Urothelium cell line (cell line): ENCODE measurements at places on chromosomes 12 and 14.

DNA sequence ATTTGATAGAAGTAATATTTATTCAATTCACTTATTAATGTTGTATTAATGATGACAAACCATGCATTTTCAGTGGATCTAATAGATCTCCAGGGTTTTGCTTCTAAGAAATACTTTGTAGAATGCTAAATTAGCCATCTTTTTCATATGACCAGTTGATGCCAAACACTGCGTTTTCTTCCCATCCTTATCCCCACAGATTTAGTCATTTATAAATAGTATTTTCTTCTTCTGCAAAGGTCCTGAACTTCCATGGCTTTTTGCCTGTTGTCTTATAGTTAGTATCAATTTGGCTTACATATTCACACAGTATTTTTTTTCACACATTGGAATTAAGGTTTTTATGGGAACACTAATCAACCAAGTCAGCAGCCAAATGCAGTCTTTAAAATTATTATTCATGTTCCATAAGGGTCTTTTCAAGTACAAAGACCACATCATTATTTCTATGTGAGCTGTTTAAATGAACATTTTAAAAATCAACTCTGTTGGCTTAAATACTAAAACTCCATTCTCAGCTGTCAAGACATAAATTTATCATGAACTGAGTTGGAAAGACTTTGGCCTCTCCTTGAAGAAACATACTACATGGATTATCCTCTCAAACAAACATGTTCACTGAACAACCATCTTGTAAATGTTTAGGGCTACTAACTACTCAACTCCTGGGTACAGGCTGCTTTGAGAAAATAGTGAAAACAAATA, 1278.4 kb upstream of the FLRT2 start:
- DNase-seq, result no peak

GRCh38 chr14:100571837-100572236, 15.4 kb downstream of the BEGAIN start:
- no peak for DNase-seq

DNA sequence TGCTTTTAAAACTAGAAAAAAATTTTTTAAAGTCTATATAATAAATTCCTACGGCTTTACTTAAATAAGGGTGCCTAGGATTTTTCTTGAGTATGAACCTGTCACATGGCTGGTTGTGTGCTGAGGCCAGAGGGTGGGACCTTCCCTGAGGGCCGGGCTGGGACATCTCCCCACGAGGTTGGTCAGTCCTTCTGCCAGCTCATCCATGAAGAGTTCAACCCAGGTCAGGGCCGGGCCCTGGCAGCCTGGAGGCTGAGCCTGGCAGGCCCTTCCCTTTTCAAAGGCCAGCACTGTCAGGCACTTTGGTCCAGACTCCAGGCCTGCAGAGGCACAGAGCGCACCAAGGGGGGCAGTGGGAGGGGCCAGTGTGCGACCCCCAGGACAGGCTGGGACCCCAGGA, 31.7 kb downstream of the TNFAIP2 start:
- peak; percentile 35 for DNase-seq

- DNase-seq, result no peak
Measured at GRCh38 chr12:15116086-15116485, 105.1 kb downstream of the RERG start.

GRCh38 chr12:68001486-68002466, 12.5 kb downstream of the IFNG-AS1 start:
- DNase-seq, result peak; percentile 20

DNA sequence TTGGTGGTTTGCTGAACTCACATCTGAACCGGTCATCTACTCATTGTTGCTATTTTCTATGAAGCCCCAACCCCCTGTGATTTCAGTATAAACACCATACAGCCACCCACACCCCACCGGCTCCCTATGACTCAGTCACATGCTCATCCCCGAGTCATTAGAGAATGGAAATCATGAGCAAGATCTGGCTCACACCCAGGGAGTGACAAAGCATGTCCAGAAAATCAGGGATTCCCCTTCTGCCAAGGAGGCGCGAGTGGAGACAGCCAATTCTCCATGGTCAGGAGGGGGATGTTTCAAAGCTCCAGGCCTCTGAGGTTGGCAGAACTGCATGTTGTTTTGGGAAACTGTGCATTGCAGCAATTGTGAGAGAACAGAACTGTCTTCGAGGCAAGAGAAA, 657.5 kb upstream of the TBX3 start:
- DNase-seq, result peak; percentile 87

- DNase-seq, result no peak
Measured at GRCh38 chr14:34710744-34711143, 3.6 kb downstream of the CFL2 start.

GRCh38 chr12:117421987-117422386, 60.6 kb upstream of the NOS1 start:
- no peak for DNase-seq

DNA sequence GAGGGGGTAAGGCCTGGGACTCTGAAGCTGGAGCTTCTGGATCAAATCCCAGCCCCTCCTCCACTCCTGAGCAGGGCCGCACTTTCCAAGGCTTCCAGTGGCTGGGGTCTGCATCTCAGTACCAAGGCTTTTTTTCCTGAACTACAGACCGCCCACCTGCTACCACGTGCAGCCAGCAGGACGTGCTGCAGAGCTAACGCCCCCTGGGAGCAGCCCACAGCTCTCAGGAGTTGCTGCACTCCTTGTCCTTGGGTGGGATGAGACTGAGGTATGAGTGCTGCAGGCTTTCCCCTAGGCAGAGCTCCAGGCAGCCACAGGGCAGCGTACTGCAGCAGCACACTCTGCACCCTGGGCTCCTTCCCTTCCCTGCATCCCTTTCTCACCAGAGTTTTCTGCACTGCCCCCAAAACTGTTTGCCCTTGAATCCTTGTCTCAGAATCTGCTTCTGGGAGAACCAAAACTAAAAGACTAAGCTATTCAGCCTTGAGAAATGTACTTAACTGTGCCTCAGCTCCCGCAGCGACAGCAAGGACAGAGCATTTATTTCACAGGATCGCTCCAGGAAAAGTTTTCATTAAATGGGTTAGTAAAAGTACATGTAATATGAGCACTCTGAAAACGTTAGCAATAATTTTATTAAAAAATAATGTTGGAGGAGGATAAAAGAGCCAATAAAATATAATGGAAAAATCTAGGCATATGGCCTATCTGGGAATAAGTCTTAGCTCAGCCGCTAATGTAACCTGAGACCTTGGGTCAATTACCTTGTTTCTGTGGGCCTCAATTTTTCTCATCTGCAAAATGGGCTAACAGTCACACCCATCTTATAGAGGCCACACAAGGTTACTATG, 25.5 kb downstream of the RBM19 start:
- no peak for DNase-seq

- no peak for DNase-seq
Measured at GRCh38 chr12:74963867-74964331, 245.7 kb downstream of the KCNC2 start.

- DNase-seq, result no peak
Measured at GRCh38 chr12:11893998-11894397, 176.7 kb upstream of the BCL2L14 start.

- no peak for DNase-seq
Measured at GRCh38 chr14:47557894-47558293, 117.5 kb downstream of the MDGA2 start.

DNA sequence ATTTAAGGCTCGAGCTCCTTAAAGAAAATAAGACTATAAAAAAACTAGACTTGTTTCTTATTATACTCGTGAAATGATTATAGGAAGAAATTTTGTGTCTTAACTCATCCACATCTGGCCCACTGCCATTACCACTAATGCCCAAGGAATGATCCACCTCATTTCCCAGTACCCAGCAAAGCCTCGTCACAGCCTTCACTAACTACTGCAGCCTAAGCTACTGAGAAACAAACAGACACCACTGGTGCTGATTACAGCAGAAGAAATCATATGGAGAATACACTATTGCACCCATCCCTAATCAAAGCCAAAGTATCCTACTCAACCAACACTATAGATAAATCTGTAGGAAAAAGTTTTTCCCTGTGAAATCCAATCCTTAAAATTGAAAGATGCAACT, 205.3 kb upstream of the NAV3 start:
- peak; percentile 46 for DNase-seq

- DNase-seq, result no peak
Measured at GRCh38 chr14:104528496-104528895, 51.1 kb upstream of the C14orf180 start.

- no peak for DNase-seq
Measured at GRCh38 chr14:57933349-57933748, 67.5 kb upstream of the SLC35F4 start.
